B cell (primary cell): ENCODE measurements at places on chromosomes 2 and 18.

GRCh38 chr2:223053484-223054192 is 1.6 kb downstream of the KCNE4 start:
- H3K27me3 ChIP-seq = no peaks in the 10 kb centered on the region
- no peaks in the 10 kb centered on the region for H3K4me1 ChIP-seq
- H3K4me3 ChIP-seq = no peak overlapping the region
- no peak for DNase-seq
- no peaks in the 10 kb centered on the region for H3K36me3 ChIP-seq

DNA sequence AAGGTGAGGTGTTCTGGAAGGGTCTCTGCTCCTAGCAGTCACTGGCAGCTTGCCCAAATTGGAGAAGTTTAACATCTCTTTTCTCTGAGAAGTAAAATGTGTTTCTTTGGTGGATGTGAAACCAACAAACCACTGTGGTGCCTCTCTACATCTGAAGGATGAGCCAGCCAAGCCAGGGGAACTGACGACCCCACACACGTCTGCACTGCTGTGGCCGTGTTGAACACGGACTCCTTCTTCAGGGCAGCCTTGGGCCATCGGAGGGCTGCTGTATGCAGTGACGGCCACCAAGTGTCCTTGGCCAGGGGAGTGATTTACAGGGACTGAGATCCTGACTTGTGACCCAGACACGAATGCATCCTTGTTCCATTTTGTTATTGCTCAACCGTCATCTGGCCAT is 207.8 kb downstream of the ACKR3 start:
- no peak overlapping the region for H3K4me3 ChIP-seq
- no peaks in the 10 kb centered on the region for H3K27me3 ChIP-seq
- DNase-seq = no peak
- no peak overlapping the region for H3K27ac ChIP-seq

DNA sequence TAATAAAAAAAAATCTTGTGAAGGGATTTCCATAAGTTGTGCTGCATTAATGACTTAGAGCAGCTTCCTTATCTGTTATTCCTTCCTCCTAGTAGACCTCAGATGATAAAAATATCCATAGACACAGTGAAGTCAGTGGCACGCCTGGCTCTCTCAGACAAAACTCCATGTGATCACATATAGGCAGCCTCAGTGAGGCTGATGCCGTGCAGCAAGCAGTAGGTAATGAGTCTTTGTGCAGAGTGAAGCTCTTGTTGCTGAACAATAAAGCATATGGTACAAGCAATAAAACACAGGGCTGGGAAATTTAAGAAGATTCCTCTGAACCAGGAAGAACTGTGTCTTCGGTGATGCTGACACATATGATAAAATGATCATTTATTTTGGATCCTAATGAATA is 102.7 kb downstream of the CSRNP3 start:
- H3K27me3 ChIP-seq = no peaks in the 10 kb centered on the region
- H3K36me3 ChIP-seq = no peaks in the 10 kb centered on the region
- no peaks in the 10 kb centered on the region for H3K4me1 ChIP-seq
- no peak overlapping the region for H3K4me3 ChIP-seq
- H3K27ac ChIP-seq = no peak overlapping the region

- DNase-seq = peak; percentile 35
- peak overlapping the region; percentile 54 for H3K27ac ChIP-seq
- no peaks in the 10 kb centered on the region for H3K27me3 ChIP-seq
- H3K36me3 ChIP-seq = no peaks in the 10 kb centered on the region
Observed at GRCh38 chr18:76450452-76451395, 44.3 kb downstream of the ZNF516 start.

DNA sequence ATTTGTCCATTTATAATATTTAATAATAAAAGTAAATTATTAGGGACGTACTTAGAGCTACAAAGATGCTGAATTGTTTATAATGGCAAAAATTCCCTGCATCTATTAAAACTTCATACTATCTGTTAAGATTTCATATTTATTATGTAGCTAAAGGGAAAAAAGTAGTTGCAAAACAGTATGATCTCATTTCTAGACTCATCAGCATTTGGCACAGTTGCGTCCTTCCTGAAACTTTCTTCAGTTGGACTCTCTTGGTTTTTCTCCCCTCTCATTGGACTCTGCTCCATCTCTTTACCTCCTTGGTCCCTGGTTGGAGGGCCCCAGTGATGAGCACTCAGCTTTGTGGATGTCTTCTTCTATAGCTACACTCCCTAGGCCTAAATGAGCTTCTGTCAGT is 99.6 kb downstream of the TMEM247 start:
- peaks cover 4% of the 10 kb centered on the region for H3K36me3 ChIP-seq
- H3K4me1 ChIP-seq = peaks cover 18% of the 10 kb centered on the region
- no peak overlapping the region for H3K4me3 ChIP-seq
- H3K27ac ChIP-seq = no peak overlapping the region
- no peak for DNase-seq

DNA sequence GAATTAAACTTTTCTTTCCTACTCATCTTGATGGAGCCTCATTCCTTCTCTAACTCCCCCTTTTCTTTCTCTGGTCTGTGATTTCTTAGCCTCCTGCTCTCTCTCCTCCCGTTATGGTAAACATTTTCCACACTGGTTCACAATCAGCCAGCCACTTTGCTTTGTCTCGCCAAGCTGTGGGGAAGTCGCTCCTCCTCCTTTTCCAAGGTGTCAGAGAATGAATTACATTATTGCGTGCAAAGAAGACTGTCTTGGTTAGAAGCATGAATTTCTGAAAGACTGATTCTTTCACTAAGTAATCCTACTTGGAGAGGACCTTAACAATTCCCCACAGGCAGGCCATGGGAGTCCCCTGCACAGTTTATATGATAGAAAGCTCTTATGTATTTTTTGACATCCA is 46.1 kb downstream of the RASGRP3 start:
- H3K36me3 ChIP-seq = peaks cover 54% of the 10 kb centered on the region
- H3K4me3 ChIP-seq = no peak overlapping the region
- DNase-seq = no peak
- H3K27me3 ChIP-seq = no peaks in the 10 kb centered on the region
- peaks cover 11% of the 10 kb centered on the region for H3K4me1 ChIP-seq
- H3K27ac ChIP-seq = no peak overlapping the region

GRCh38 chr18:3624935-3625741 is 175.2 kb downstream of the TGIF1 start:
- no peak overlapping the region for H3K27ac ChIP-seq
- H3K27me3 ChIP-seq = no peaks in the 10 kb centered on the region
- no peak overlapping the region for H3K4me3 ChIP-seq
- no peak for DNase-seq

GRCh38 chr18:48661421-48661820 is 122.6 kb downstream of the CTIF start:
- no peaks in the 10 kb centered on the region for H3K27me3 ChIP-seq
- no peaks in the 10 kb centered on the region for H3K4me1 ChIP-seq
- no peak overlapping the region for H3K27ac ChIP-seq
- DNase-seq = no peak
- no peak overlapping the region for H3K4me3 ChIP-seq

DNA sequence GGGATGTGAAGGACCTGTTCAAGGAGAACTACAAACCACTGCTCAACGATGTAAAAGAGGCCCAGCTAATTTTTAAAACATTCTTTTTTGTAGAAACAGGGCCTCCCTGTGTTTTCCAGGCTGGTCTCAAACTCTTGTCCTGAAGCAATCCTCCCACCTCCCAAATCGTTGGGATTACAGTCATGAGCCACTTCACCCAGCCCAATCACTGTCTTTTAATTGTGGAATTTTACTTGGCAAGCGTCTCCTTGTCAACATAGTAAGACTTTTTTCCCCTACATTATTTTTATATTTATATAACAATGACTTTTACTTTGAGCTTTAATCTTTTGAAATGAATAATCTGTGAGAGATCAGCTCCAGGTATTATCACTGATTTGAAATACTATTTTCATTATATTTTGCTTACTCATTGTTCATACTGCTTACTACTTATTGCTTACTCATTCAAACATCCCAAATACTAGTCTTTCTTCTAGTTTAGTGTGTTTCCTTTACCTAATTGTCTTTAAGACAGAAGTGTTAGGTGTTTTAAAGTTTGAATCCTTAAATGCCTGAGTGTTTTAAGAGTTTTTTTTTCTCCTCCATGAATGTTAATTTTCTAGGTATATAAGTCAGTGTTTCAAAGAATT is 48.9 kb downstream of the PTPN4 start:
- no peak overlapping the region for H3K4me3 ChIP-seq
- H3K27ac ChIP-seq = no peak overlapping the region
- no peaks in the 10 kb centered on the region for H3K27me3 ChIP-seq
- DNase-seq = no peak
- H3K4me1 ChIP-seq = no peaks in the 10 kb centered on the region

DNA sequence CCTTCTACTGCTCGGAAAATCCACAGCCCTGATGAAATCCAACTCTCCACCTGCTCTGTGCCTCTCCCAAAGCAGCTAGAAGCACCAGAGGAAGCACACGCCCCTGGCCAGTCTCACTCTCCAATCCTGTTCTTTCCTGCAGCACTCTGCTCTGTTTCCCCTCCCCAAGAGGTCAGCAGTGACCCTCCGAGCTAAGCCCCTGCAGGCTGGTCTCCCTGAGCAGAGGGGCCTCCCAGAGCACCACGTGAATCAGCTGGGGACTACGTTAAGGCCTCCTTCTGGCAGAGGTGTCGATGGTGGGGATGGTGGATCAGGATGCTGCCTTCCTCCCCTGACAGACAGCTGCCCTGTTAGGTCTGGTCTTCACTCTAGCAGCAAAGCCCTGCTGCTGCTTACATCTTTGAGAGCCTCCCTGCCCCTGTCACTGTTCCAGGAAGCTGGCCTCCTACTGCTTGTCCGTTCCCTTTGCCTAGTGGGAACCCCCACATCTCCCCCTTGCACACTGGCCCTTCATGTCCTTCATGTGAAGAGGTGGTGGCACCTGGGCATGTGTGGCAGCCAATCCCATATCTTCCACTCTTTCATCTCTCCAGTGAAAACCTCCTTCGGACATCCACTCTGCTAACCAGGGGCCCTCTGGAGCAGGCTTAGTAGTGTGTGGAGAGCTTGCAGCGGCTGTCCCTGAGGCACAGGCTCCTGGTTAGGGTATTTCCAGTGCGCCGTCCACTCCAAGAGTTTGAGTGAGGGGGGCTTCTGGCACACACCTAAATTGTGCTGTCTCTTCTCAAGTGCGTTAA is 307.5 kb upstream of the HS6ST1 start:
- no peaks in the 10 kb centered on the region for H3K4me1 ChIP-seq
- no peak overlapping the region for H3K27ac ChIP-seq
- H3K27me3 ChIP-seq = no peaks in the 10 kb centered on the region
- no peak overlapping the region for H3K4me3 ChIP-seq
- DNase-seq = no peak
- H3K36me3 ChIP-seq = no peaks in the 10 kb centered on the region

- H3K36me3 ChIP-seq = no peaks in the 10 kb centered on the region
- no peak overlapping the region for H3K27ac ChIP-seq
- DNase-seq = no peak
- H3K27me3 ChIP-seq = peaks cover 16% of the 10 kb centered on the region
- no peak overlapping the region for H3K4me3 ChIP-seq
Observed at GRCh38 chr2:46814160-46814961, 101.2 kb downstream of the MCFD2 start.

- H3K36me3 ChIP-seq = no peaks in the 10 kb centered on the region
- H3K27me3 ChIP-seq = no peaks in the 10 kb centered on the region
- no peaks in the 10 kb centered on the region for H3K4me1 ChIP-seq
- H3K27ac ChIP-seq = peak overlapping the region; percentile 30
- DNase-seq = peak; percentile 40
Observed at GRCh38 chr2:162328424-162329157, 10.1 kb upstream of the IFIH1 start.

GRCh38 chr18:61738488-61738887 is 154.3 kb downstream of the RNF152 start:
- no peaks in the 10 kb centered on the region for H3K4me1 ChIP-seq
- H3K27ac ChIP-seq = no peak overlapping the region
- no peaks in the 10 kb centered on the region for H3K36me3 ChIP-seq
- H3K27me3 ChIP-seq = no peaks in the 10 kb centered on the region
- no peak overlapping the region for H3K4me3 ChIP-seq
- no peak for DNase-seq

- no peaks in the 10 kb centered on the region for H3K36me3 ChIP-seq
- H3K27ac ChIP-seq = no peak overlapping the region
Observed at GRCh38 chr18:22219568-22220355, 50.4 kb downstream of the GATA6 start.

DNA sequence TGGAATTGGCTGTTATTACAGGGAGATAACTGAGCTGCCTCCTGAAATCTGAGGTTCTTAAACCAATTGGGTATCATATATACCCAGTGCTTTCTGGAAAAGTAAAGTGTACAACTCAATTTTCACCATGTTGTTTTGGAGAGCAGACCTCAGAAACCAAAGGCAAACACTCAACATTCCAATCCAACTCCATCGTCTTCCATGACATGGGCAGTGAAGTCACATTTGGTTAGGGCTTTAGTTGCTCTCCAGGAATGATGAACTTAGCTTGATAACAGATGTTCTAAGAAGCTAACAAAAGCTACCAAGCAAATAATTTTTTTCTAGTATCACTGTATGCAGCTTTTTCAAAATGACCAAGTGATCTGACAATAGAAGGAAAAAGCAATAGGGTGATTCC is 107.0 kb upstream of the SLC35G4 start:
- H3K4me1 ChIP-seq = no peaks in the 10 kb centered on the region
- DNase-seq = no peak
- no peaks in the 10 kb centered on the region for H3K27me3 ChIP-seq
- H3K4me3 ChIP-seq = no peak overlapping the region
- no peaks in the 10 kb centered on the region for H3K36me3 ChIP-seq

DNA sequence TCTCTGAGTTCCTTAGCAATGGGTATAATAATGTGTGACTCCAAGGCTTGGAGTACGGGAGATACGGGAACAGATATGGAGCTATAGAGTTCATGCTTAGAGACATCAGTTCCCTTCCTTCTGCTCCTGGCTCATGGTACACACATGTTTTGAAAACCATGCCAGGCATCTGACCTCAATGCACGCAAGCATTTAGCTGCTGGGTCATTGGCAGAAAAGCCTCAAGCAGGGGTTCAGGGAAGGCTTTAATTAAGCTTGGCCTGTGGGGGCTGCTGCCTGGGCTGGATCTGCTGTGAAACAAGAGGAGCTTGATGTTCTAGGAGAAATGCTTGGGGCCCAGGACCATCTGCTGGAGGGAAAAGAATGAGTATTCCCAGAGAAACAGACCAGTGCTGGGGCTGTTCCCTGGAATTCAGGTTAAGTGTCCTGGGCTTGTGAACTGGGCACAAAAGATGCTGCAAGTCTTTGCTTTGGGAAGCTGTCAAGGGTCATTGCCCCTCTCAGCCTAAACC is 3.2 kb downstream of the ALLC start:
- H3K27me3 ChIP-seq = no peaks in the 10 kb centered on the region
- no peaks in the 10 kb centered on the region for H3K4me1 ChIP-seq
- no peak for DNase-seq
- H3K36me3 ChIP-seq = no peaks in the 10 kb centered on the region

- H3K4me1 ChIP-seq = peaks cover 17% of the 10 kb centered on the region
- H3K36me3 ChIP-seq = no peaks in the 10 kb centered on the region
- no peak overlapping the region for H3K4me3 ChIP-seq
- H3K27ac ChIP-seq = no peak overlapping the region
- peaks cover 17% of the 10 kb centered on the region for H3K27me3 ChIP-seq
- DNase-seq = peak; percentile 54
Observed at GRCh38 chr2:239275044-239275685, 125.7 kb downstream of the HDAC4 start.
